Peyer's patch (tissue), 4 donors: ENCODE measurements at places on chromosomes 4 and X. TPM values are rescaled to one million over a fixed set of nuclear protein-coding genes. Genes with fewer than 3 reads are reported as not detected.

Gene IL21
- not detected for total RNA-seq

Gene CSAG2
- not detected for total RNA-seq

Gene FAM120C
- 5.0 TPM for total RNA-seq

Gene PRDM5
- total RNA-seq = 6.2 TPM

DNA sequence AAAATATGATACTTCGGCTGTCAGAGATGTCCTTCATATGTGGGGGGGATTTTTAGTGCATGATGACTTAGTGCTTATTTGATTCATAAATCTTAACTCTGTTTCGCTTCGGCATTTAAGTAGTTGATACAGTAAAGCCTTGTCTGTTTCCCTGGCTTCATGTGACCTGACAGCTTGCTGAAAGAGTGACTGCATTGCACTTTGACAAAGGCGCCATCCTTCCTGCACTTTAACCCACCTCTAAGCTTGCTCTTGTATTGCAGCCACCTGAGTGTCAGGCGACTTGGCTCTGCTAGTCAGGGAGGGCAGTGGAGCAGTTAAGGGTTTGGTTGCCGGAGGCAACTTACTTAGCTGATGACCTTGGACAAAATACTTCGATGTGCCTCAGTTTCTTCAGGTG is 65.5 kb downstream of the PTTG2 start:
- H3K27ac ChIP-seq = no peak overlapping the region
- no peak for DNase-seq
- H3K36me3 ChIP-seq = no peaks in the 10 kb centered on the region
- H3K4me3 ChIP-seq = no peak overlapping the region
- no peaks in the 10 kb centered on the region for H3K27me3 ChIP-seq

DNA sequence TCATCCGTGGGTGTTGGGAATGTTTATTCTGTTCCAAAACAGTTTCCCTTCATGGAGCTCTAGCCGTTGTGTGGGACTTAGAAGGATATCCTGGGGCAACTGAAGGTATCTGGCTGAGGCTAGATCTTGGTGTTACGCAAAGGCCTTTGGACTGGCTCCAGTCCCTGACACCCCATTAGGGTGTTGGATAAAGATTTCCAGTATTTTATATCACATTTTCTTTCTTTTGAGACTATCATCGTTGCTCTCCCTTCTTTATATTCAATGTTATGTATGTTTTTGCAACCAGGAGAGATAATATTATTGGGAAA is 103.0 kb downstream of the TECRL start:
- no peaks in the 10 kb centered on the region for H3K36me3 ChIP-seq
- H3K27ac ChIP-seq = no peak overlapping the region
- no peak for DNase-seq
- H3K27me3 ChIP-seq = no peaks in the 10 kb centered on the region

DNA sequence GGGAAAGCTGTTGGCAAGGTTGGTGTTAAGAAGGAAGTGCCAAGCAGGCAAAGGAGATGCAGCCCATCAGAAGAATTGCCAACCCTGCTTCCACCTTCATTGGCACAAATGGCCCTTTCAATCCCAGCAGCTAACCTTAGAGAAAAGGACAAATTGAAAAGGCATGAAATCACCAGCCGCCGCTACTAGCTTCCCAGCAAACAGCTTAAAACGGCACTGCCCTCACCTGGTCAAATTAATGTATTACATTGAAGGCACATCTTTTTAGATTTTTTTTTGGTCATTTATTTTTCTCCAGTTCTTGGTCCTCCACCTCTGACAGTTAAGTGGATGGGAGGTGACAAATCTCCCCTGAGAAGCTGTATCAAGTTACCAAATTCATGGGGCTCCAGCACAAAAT is 51.0 kb upstream of the NHSL2 start:
- no peak overlapping the region for H3K27ac ChIP-seq
- no peak for DNase-seq
- H3K36me3 ChIP-seq = no peaks in the 10 kb centered on the region
- H3K27me3 ChIP-seq = no peaks in the 10 kb centered on the region

GRCh38 chr4:24765376-24765988 is 29.9 kb upstream of the SOD3 start:
- H3K4me1 ChIP-seq = no peaks in the 10 kb centered on the region
- no peak overlapping the region for H3K27ac ChIP-seq
- H3K4me3 ChIP-seq = no peak overlapping the region

DNA sequence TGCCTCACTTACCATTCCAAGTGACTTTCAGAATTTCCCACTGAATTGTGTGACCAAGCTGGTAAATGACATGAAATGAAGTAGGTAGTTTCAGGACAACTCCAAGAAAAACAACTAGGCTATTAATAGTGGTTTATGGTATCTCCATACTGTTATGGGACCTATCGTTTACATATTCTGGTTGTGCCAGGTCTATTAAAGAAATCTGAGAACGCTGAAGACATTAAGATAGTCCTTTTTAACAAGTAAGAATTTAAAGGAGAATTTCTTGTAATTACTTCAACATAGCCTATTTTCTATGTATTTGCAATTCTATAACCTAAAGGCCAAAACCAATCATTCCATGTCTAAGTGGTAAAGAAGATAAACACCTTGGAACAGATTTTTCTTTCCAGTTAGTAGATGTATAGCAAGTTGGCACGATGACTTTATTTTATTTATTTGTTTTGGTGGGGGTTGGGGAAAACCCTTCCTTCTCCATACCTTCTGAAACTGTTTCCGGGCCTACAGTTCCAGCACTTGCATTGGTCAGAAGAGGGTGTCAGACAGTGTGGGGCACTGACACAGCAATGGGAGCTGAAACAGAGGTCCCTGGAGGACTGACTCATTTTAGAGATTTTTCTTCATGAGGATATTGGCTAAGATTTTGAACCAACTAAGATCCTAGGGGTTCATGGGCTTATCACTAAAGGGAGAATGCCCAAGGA is 7.6 kb upstream of the DCLK2 start:
- no peak for DNase-seq
- H3K4me3 ChIP-seq = no peak overlapping the region
- no peaks in the 10 kb centered on the region for H3K4me1 ChIP-seq
- no peaks in the 10 kb centered on the region for H3K27me3 ChIP-seq
- H3K36me3 ChIP-seq = no peaks in the 10 kb centered on the region

DNA sequence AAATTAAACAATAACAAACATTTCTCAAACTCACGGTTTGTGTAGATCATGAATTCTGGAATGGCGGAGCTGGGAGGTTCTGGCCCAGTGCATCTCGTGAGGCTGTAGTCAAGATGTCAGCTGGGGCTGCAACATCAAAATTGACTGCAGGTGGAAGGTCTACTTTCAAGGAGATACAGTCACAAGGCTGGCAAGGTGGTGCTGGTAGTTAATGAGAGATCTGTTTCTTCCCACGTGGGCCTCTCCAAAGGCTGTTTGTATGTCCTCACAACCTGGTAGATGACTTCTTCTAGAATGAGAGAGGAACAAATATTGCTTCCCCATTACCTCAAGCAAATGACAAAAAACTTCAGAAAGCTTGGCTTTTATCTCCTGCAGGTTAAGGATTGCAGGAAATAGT is 8.0 kb upstream of the PRDX4 start:
- no peak overlapping the region for H3K27ac ChIP-seq
- H3K27me3 ChIP-seq = no peaks in the 10 kb centered on the region
- H3K36me3 ChIP-seq = no peaks in the 10 kb centered on the region
- H3K4me1 ChIP-seq = no peaks in the 10 kb centered on the region
- no peak for DNase-seq

DNA sequence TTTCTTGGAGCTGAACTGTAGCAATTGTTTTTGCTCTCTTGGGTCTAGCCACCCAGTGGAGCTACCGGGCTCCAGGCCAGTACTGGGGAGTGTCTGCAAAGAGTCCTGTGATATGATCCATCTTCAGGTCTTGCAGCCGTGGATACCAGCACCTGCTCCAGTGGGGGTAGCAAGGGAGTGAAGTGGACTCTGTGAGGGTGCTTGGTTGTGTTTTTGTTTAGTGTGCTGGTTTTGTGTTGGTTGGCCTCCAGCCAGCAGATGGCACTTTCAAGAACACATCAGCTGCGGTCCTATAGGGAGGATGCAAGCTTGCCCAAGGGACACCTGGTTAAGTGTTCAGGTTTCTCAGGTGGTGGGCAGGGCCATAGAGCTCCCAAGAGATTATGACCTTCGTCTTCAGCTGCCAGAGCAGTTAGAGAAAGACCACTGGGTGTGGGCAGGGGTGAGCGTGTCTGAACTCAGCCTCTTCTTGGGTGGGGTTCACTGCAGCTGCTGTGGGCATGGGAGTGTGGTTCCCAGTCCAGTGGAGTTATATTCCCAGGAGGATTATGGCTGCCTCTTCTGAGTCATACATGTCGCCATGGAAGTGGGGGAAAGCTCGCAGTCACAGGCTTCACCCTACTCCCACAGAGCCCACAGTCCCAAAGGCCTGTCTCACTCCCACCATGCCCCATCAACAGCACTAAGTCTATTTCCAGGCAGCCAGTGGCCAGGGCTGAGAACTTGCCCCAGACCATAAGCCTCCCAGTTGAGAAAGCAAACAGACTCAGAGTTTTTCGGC is 811.6 kb downstream of the GLUD2 start:
- no peaks in the 10 kb centered on the region for H3K36me3 ChIP-seq
- no peaks in the 10 kb centered on the region for H3K4me1 ChIP-seq
- DNase-seq = no peak
- no peak overlapping the region for H3K4me3 ChIP-seq

- H3K27me3 ChIP-seq = no peaks in the 10 kb centered on the region
- peak; percentile 34 for DNase-seq
- no peaks in the 10 kb centered on the region for H3K4me1 ChIP-seq
- peak within 1 kb of the TSS; percentile 26 for H3K27ac ChIP-seq
- H3K4me3 ChIP-seq = peak within 1 kb of the TSS; percentile 26
Measured at GRCh38 chrX:44343412-44344141, at the start of gene EFHC2. Gene EFHC2 (minus strand): TSS chrX:44343672. CDS start chrX:44343588, 84 bp downstream.

GRCh38 chr4:54539500-54540029 is 118.2 kb upstream of the KIT start:
- H3K4me3 ChIP-seq = peak overlapping the region; percentile 51
- peak; percentile 72 for DNase-seq
- H3K4me1 ChIP-seq = peaks cover 7% of the 10 kb centered on the region
- H3K36me3 ChIP-seq = no peaks in the 10 kb centered on the region
- H3K27ac ChIP-seq = no peak overlapping the region

- H3K36me3 ChIP-seq = no peaks in the 10 kb centered on the region
- H3K4me1 ChIP-seq = no peaks in the 10 kb centered on the region
- DNase-seq = no peak
- no peak overlapping the region for H3K27ac ChIP-seq
Measured at GRCh38 chr4:79450053-79450452, 42.0 kb upstream of the GK2 start.

GRCh38 chrX:318068-318738 is 393 bp downstream of the GTPBP6 start:
- H3K4me3 ChIP-seq = peak overlapping the region; percentile 87
- H3K4me1 ChIP-seq = no peaks in the 10 kb centered on the region
- H3K27ac ChIP-seq = peak overlapping the region; percentile 98
- no peaks in the 10 kb centered on the region for H3K36me3 ChIP-seq

DNA sequence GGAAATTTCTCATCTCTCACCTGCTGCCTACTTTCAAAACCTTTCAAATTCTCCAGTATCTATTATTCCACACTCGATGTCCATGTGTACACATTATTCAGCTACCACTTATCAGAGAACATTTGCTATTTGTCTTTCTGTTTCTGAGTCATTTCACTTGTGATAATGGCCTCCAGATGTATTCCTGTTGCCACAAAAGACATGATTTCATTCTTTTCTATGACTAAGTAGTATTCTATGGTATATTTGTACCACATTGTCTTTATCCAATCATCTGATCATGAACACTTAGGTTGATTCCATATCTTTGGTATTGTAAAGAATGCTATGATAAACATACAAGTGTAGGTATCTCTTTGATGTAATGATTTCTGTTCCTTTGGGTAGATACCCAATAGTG is 310.1 kb upstream of the SPOCK3 start:
- no peaks in the 10 kb centered on the region for H3K4me1 ChIP-seq
- H3K27me3 ChIP-seq = no peaks in the 10 kb centered on the region
- no peak overlapping the region for H3K4me3 ChIP-seq
- H3K36me3 ChIP-seq = no peaks in the 10 kb centered on the region
- H3K27ac ChIP-seq = no peak overlapping the region

GRCh38 chr4:67909905-67910584 is 26.2 kb upstream of the TMPRSS11D start:
- H3K36me3 ChIP-seq = no peaks in the 10 kb centered on the region
- no peak for DNase-seq
- H3K4me3 ChIP-seq = no peak overlapping the region

DNA sequence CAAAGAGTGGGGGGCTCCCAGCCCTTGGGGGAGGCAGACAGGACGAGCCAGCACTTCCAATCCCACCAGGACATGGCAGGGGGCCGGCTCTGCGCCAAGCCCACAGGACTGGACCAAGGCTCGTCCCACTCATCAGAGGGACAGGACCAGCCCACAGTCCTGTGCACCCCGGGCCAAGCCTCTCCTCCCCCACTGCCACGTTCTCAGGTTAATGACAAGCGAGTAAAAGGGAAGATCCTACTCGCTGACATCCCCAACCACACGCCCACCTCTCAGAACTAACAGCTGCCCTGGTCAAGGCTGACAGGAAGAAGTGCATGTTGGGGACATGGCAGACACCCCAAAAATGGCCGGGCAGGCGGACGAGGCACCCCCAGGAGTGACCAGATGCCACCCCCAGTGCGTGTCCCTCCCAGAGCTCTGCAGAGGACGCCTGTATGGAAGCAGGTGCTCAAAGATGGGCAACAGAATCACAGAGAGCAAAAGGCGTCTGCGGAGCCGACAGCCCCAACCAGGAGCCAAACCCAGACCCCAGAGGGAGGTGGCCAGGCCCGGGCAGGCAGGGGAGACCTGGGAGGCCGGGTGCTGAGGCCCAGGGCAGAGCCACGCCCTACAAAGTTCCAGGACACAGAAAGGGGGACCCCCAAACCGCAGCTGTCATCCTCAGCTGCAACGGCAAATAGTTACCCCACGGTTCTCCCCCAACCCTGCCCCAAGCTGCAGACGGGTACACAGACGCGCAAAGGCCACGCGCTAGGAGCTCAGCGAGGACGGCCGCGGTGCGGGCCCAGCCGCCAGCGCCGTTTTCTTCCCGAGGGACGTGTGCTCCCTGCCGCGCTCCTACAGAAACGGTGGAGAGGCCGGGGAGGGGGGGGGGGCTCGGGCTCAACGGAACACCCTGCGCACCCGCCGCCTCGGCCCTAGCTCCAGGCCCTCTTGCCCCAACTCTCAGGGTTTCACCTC is 1.7 kb downstream of the CTBP1 start:
- H3K36me3 ChIP-seq = no peaks in the 10 kb centered on the region
- H3K27me3 ChIP-seq = no peaks in the 10 kb centered on the region
- H3K4me3 ChIP-seq = peak overlapping the region; percentile 91

DNA sequence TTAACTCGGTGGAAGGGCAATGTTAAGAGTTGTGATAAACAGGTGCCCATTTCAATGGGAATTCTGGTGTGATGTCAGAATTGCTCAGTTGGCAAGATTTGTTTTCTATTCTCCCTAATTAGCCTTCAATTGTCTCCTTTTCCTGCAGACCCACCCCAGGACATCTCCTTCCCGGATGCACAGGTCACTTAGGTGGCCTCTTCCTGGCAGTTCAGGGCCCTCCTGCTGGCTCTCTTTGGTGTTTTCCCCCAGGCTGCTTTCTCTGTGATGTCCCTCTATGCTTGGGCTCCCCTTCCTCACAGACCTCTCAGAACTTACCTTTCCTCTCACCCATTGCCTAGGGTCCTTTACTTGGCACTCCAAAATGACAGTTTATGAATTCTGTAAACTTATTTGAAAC is 126.3 kb downstream of the GPAT3 start:
- no peak overlapping the region for H3K4me3 ChIP-seq
- H3K27ac ChIP-seq = no peak overlapping the region
- H3K4me1 ChIP-seq = no peaks in the 10 kb centered on the region
